Osteoblast (primary cell): ENCODE measurements at places on chromosomes 11 and 22.

GRCh38 chr11:123145220-123145619, 49.8 kb downstream of the CLMP start:
- H3K4me1 ChIP-seq, result peaks cover 23% of the 10 kb centered on the region
- peak; percentile 95 for DNase-seq
- no peaks in the 10 kb centered on the region for H3K27me3 ChIP-seq
- peak overlapping the region; percentile 84 for H3K27ac ChIP-seq

DNA sequence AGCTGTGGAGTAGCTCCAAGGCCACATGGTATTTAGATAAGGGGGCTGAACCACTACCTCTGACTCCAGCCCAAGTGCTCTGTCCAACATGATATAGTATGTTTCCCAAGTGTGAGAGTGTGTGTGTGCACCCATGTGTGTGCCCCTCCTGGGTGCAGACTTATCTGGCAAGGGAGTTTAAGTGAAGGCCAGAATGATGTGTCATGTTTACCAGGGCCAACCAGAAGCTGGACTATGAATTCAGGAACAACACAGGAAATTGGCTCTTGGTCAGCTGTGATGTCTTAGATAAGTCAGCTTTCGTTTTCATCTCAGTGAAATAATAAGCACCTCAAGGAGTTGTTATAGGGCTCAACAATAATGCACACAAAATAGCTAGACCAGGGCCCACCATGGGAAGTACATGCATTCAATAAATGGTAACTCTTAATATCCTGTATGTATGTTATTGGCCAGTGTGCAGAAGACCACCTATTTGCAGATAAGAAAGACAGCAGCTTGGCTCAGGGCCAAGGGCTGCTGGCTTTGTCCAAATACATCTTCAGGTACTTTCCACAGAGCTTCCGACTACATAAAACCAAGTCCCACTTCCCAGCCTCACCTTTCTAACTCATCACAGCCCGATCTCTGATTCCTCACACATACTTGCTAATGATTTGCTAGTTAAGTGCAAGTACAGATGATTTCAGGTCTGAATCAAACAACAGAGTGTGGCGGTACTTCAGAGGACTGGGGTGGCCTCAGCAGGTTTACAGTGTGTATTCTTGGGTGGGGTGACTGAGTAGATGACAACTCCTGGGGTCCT, 120.9 kb downstream of the ME3 start:
- H3K4me3 ChIP-seq, result peak overlapping the region; percentile 10
- no peaks in the 10 kb centered on the region for H3K36me3 ChIP-seq
- H3K4me1 ChIP-seq, result peaks cover 33% of the 10 kb centered on the region
- peak; percentile 92 for DNase-seq
- H3K27ac ChIP-seq, result peak overlapping the region; percentile 40

DNA sequence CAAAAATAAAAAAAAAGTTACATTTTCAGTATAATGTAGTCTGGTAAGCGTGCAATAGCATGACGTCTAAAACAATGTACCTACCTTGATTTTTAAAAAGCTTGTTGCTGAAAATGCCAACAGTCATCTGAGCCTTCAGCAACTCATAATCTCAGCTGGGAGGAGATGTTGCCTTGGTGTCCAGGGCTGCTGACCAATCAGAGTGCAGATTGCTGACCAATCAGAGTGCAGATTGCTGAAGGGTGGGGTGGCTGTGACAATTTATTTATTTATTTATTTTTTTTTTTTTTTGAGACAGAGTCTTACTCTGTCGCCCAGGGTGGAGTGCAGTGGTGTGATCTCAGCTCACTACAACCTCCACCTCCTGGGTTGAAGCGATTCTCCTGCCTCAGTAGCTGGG, 17.8 kb downstream of the ZBED4 start:
- H3K27ac ChIP-seq, result no peak overlapping the region
- H3K4me3 ChIP-seq, result no peak overlapping the region
- H3K4me1 ChIP-seq, result no peaks in the 10 kb centered on the region
- peaks cover 10% of the 10 kb centered on the region for H3K36me3 ChIP-seq
- DNase-seq, result no peak
- no peaks in the 10 kb centered on the region for H3K27me3 ChIP-seq

DNA sequence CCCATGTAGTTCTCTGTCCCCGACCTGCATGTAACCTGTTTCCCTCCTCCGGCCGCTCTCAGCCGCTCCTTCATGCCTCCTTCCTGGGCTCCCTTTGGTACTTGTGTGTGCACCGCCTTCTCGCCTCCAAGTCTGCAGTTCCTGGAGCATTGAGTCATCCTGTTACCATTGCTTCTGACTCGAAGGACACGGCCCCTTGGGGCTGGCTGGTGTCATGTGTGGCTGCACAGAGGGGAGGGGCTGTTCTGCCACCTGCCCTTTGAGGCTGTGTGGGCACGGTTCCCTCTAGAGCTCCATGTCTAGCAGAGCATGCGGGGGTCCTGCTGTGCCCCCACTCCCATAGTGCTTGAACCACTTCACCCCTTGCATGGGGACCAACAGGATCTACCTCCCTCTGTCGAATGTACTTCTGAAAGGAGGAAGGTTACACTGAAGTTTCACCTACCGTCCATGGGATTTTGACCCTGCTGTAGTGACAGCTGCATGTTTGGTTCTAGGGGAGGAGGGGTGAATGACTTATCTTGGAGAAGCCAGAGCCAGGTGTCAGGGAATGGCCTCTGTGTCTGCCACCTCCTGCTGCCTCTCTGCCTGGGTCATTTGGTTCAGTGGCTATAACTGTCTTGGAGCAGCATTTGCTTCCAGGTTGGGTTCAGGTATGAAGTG, 39.6 kb downstream of the BCR start:
- DNase-seq, result no peak
- peak overlapping the region; percentile 59 for H3K27ac ChIP-seq
- H3K36me3 ChIP-seq, result no peaks in the 10 kb centered on the region
- H3K4me1 ChIP-seq, result peaks cover 37% of the 10 kb centered on the region
- no peaks in the 10 kb centered on the region for H3K27me3 ChIP-seq

GRCh38 chr11:69529001-69529400, 47.5 kb downstream of the LINC01488 start:
- H3K4me3 ChIP-seq, result no peak overlapping the region
- peak; percentile 13 for DNase-seq
- H3K27ac ChIP-seq, result no peak overlapping the region
- no peaks in the 10 kb centered on the region for H3K36me3 ChIP-seq

GRCh38 chr11:130159657-130160497, at the start of gene ST14:
Gene ST14 (plus strand): TSS chr11:130159782. CDS start chr11:130159980, 198 bp downstream.
- no peak within 1 kb of the TSS for H3K4me3 ChIP-seq
- H3K27ac ChIP-seq, result no peak within 1 kb of the TSS
- no peaks in the 10 kb centered on the region for H3K36me3 ChIP-seq
- peak; percentile 47 for DNase-seq
- H3K4me1 ChIP-seq, result peaks cover 9% of the 10 kb centered on the region

DNA sequence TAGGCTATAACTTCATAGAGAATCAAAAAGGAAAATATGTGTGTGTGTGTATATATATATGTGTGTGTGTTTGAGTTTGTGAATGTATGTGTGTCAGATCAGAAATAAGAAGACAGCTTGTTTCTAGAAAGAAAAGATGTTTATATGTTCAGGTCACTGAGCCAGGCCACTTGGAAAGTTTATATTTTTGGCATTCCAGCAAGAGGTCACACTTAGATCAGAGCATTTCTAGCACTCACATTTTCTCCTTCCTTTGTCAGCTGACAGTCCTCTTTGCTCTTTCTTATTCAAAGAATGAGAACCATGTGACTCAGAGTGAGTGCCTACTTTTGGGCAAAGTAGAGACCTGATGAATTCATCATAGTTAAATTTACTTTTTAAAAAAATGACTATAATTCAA, 22.9 kb downstream of the RAB38 start:
- no peak overlapping the region for H3K4me3 ChIP-seq
- H3K27me3 ChIP-seq, result no peaks in the 10 kb centered on the region
- H3K4me1 ChIP-seq, result peaks cover 3% of the 10 kb centered on the region
- no peaks in the 10 kb centered on the region for H3K36me3 ChIP-seq
- DNase-seq, result peak; percentile 55

GRCh38 chr22:50569896-50570535, 7.3 kb upstream of the SYCE3 start:
- peak; percentile 58 for DNase-seq
- peaks cover 3% of the 10 kb centered on the region for H3K27me3 ChIP-seq
- no peaks in the 10 kb centered on the region for H3K4me1 ChIP-seq
- no peak overlapping the region for H3K4me3 ChIP-seq

DNA sequence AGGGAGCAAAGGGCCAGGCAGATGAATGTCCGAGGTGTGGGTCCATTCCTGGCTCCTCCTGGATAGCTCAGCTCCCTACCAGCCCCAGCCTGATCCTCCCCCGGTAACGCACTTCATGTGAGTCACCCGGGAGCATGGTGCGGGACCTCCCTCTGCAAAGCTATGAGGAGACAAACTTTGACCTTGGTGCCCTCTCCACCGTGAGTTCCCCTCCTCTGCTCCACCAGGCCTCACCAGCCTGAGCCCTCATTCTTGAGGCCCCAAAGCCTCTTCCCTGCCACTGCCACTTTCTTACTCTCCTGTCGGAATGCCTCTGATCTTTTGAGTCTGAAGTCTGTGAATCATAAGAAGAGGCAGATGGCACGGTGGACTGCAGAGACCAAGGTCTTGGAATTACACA, 37.4 kb upstream of the CD82 start:
- peaks cover 12% of the 10 kb centered on the region for H3K4me1 ChIP-seq
- H3K36me3 ChIP-seq, result no peaks in the 10 kb centered on the region
- no peak overlapping the region for H3K27ac ChIP-seq
- peak; percentile 88 for DNase-seq

DNA sequence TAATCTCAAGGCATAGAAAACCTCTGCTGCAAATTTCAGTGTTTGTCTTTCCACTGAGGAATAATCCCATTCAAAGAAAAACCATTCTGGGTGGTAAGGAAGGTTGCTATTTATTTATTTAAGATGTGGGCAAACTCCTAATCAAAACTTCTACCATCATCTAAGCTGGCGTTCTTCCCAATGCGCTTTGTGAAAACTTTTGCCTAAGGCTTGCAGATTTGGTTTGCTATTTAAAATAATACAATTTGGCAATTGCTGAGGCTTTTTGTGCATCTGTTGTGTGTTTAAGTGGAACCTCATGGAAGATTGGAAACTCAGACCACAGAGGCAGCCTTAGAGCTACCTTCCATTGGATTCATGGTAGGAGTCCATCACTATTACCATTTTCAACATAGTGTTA, 309.0 kb downstream of the BLID start:
- H3K27me3 ChIP-seq, result no peaks in the 10 kb centered on the region
- no peak overlapping the region for H3K27ac ChIP-seq
- DNase-seq, result no peak
- H3K4me1 ChIP-seq, result peaks cover 14% of the 10 kb centered on the region
- no peaks in the 10 kb centered on the region for H3K36me3 ChIP-seq

GRCh38 chr22:22168190-22168940, 76.2 kb upstream of the VPREB1 start:
- H3K36me3 ChIP-seq, result no peaks in the 10 kb centered on the region
- peak overlapping the region; percentile 36 for H3K4me3 ChIP-seq
- no peak overlapping the region for H3K27ac ChIP-seq
- no peaks in the 10 kb centered on the region for H3K4me1 ChIP-seq
- no peak for DNase-seq

- peaks cover 55% of the 10 kb centered on the region for H3K36me3 ChIP-seq
- no peaks in the 10 kb centered on the region for H3K4me1 ChIP-seq
- peak; percentile 21 for DNase-seq
- no peak overlapping the region for H3K27ac ChIP-seq
These were observed 26.4 kb downstream of the INCENP start for GRCh38 chr11:62149986-62150886.

- H3K27me3 ChIP-seq, result peaks cover 9% of the 10 kb centered on the region
- no peaks in the 10 kb centered on the region for H3K36me3 ChIP-seq
These were observed 164.2 kb downstream of the NTM start for GRCh38 chr11:131534611-131535010.
